ENCODE measurements at places on chromosomes 12 and 14. TPM values are rescaled to one million over a fixed set of nuclear protein-coding genes. Genes with fewer than 3 reads are reported as not detected.

The CLEC4C gene
- total RNA-seq: not detected

The GPD1 gene
- total RNA-seq: 0.39 TPM

The LTBR gene
- 32.3 TPM for total RNA-seq

The CD63 gene
- total RNA-seq: 1,738 TPM

DNA sequence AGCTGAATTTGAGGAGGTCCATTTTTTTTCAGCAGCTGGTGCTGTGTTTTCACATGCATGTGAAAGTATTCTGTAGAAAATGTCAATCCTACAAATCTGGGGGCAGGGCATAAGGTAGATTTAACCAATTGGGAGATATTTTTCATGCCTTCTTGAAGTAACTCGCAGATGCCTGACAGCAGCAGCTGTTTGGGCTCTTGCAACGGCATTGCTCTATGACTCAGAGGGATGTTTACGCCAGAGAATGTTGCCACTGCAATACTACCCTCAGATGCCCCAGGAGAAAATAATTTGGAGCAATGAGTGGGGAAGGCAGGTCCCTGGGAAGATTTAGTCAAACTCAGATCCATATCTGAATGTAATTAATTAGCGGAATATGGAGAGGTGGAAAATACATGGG is 42.5 kb upstream of the MYBPC1 start:
- peak; percentile 7 for DNase-seq

GRCh38 chr12:93166541-93167307 is 211.0 kb upstream of the NUDT4 start:
- no peak for DNase-seq

DNA sequence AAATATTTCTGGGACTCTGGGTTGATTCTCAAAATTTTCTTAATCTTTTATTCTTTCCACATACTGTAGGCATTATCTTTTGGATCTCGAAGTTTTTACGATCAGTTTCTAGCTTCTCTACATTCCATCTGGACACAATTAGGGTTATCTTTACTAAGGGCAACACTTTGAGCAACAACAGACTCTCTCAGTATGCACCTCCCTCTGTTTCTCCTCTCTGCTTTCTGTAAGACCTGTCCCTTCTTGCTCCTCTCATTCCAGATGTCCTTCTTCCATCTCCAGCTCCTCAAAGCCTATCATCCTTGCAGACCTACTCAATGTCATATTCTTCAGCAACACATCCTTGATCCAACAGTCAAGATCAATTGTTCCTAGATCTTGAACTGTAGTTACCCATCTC is 457.0 kb downstream of the SLC6A15 start:
- DNase-seq: no peak

DNA sequence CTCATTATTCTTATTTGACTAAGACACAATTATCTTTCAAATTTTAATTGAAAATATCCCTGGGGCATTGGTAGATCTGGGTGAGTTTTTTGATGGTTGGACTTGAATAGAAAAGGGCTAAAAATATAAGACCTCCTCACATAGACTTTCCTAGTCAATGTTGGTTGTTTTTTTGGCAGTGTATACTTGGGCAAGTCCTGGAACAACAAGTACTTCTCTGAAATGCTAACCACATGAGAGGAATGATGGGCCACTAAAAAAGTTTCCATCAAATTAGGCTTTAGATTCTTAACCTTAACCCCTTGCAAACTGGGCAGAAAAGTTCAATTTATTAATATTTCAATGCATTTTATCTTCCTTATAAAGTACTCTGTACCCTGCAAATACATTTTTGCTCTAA is 97.6 kb downstream of the FGD4 start:
- DNase-seq: no peak

DNA sequence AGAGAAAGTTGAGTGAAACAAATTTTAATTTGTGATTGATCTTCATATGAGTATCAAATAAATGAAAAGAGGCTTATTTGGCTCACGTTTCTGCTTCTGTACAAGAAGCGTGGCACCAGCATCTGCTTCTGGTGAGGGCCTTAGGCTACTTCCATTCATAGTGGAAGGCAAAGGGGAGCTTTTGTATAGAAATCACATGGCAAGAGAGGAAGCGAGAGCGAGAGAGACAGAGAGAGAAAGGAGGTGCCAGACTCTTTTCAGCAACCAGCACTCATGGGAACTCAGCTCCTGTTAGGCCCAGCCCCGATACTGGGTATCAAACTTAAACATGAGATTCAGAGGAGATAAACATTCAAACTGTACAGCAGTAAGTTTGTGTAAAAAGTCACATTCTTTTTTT is 121.4 kb downstream of the SYNE2 start:
- DNase-seq: no peak

GRCh38 chr14:20697273-20698017 is 8.9 kb downstream of the ANG start:
- peak; percentile 57 for DNase-seq

Data from RPMI7951 (cell line).